Activated T-cell treated with anti-CD3 and anti-CD28 coated beads, Interleukin-2, amount 50 U/mL, for 1 hour (primary cell): ENCODE measurements at places on chromosomes 7 and 10.

DNA sequence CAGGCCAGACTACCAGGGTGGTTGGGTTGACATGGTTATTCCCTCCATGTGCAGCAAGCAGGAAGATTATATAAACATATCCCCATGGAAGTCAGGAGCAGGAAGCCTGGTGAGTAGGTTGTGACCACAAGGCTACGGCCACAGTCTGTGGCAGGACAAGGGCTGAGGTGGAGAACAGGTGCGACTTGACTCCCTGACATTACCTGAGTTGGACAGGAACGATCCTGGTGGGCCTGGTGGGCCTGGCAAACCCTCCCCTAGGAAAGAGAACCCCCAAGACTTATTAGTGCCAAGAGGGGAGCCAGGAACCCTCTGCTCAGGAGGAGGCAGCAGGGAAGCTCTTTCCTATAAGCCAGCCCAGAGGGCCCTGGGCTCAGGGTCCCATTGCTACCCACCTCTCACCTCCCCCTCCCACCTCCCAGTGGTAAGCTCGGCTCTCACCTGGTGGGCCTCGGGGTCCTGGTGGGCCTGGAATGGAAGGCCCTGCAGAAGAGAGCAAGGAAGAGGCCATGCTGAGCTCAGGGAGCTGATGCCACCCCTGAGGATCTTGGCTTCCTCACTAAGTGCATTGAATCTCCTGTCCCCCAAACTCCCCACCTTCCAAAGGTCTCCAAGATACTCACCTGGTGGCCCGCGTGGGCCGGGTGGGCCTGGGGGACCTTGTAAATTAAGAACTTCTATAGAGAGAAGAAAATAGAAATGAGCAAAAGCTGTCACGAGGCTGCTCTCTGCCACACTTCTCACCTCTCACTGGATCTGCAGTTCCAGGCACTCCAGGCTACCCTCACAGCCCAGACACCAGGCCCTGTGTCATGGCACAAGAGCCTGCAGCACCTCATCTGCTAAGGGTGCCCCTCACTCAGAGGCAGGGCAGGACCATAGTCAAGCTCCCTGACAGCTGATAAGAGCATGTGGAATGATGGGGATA, 44.6 kb downstream of the COL17A1 start:
- no peak for DNase-seq

GRCh38 chr10:126224967-126225671, 163.2 kb downstream of the ADAM12 start:
- no peak for DNase-seq

GRCh38 chr7:101747879-101748345, 69.5 kb upstream of the CUX1 start:
- no peak for DNase-seq

DNA sequence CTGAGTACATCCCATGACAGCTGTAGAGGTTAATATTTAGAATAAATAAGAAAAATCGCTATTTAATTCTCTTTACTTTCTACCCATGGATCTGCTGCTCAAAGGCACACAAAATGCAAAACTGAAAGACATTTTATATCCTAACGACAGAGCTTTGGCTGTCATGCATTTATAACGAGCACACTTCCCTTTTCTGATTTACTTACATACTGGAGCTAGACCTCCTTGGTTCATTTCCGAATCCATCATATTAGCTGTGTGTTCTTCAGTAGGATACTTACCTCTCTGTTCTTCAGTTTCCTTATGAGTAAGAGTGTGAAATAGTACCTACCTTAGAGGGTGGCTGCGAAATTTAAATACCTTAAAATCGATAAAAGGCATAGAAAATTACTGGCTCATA, 10.9 kb downstream of the CALCR start:
- DNase-seq: no peak

DNA sequence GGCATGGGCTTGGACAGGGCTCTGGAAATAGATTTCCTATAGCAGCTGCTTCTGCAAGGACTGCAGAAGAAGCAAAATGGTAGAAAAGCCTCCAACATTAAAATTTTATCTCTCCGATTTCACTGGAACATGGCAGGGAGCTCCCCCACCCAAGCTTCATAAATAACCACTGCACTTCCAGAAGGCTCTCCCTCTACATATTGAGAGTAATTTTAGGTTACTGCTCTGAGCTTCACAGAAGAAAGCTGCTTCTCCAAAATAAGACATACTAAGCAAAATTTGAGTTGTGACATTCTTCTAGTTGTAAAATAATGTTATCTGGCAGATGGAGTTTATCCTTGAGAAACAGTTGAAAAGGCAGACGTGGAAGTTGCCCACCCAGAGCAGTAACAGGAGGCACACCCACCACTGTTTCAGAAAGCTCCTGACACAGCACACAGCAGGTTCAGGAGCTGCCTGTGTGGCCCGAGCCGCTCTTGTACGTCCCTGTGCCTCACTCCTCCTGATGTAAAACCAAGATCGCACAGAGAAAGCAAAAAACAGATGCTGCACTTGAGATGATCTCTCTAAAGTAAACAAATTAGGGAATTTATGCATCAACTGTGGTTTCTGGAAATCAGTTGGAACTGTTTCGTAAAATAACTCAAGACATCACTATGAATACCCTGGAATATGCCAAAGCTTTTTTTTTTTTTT, 621.0 kb downstream of the PARD3 start:
- DNase-seq: no peak

DNA sequence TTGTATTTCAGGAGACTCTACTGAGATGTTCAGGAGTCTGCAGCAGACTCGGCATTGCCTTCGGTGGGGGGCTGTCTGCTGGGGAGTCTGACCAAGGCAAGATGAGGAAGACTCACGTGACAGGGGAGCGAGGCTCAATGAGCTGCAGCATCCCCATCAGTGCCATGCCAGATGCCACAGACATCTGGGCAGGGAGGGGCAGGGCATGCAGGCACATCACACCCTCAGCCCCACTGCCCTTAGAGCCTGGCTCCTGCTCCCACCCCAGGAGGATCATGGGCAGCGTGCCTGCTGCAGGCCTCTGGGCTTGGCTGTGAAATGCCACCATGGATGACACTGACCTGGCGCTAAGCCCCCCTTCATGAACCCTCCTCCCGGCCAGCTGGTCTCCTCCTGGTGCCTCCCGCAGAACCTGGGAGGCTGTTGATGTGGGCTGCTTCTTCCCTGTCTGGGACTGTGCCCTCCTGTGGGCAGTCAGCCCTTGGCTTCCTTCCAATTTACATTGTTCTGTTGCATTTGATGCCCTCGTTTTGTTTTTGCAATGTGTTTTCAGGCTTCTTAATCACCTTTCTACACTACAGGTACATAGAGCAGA, 235.0 kb downstream of the PAXIP1 start:
- no peak for DNase-seq

GRCh38 chr7:20331910-20332813, 1.5 kb downstream of the ITGB8 start:
- no peak for DNase-seq

DNA sequence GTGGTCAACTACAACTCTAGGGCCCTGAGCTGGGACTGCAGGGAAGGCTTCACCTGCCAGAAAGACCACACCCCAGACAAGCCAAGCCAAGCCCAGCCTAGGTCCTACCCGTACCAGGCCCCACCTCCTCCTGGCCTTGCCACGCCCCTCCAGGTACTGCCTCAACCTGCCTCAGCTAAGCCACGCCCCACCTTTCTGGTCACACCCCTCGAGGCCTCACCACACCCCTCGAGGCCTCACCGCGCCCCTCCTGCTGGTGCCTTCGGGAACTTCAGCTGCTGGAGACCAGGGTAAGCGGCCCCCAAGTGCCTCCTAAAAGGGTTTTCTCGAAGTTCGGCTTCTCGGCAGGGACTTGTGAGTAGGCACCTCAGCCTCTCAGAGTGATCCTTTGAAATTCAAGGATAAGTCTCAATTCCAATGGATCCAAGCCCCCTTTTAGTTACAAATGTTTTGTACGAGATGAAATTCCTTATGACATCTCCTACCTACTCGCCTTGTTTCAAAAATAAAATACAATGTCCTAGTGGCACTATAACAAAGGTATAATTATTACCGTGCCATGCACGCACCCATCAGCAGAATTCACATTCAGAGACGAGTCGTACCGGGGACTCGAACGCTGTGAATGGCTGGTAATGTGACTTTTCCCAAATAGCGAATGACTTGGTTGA, 171.2 kb downstream of the ARHGAP21 start:
- no peak for DNase-seq

GRCh38 chr7:2114052-2114451, 118.7 kb downstream of the MAD1L1 start:
- DNase-seq: no peak

DNA sequence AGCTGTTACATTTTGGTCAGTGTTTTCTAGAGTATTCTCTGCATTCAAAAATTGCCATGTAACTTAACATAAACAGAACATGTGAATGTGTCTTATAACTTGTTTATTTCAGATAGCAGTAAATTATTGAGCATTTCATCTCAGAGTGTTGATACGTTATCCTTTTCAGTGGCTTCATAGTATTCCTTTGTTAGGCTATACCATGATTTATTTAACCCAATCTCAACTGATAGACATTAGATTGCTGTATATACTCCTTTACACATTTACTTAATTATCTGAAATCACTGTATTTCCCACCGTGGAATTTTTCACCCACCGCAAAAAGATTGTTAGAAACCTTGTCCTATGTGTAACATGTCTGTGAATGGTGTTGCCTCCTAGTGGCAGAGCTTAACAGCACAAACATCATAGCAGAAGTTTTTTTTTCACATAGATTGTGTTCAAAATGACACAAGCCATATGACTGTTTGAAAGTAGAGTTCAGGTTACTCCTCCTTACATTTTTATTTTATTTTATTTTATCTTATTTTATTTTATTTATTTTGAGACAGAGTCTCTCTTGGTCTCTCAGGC, 21.4 kb downstream of the SLF2 start:
- no peak for DNase-seq

- peak; percentile 79 for DNase-seq
These were observed 50.4 kb downstream of the DNAJB6 start for GRCh38 chr7:157386979-157387800.

DNA sequence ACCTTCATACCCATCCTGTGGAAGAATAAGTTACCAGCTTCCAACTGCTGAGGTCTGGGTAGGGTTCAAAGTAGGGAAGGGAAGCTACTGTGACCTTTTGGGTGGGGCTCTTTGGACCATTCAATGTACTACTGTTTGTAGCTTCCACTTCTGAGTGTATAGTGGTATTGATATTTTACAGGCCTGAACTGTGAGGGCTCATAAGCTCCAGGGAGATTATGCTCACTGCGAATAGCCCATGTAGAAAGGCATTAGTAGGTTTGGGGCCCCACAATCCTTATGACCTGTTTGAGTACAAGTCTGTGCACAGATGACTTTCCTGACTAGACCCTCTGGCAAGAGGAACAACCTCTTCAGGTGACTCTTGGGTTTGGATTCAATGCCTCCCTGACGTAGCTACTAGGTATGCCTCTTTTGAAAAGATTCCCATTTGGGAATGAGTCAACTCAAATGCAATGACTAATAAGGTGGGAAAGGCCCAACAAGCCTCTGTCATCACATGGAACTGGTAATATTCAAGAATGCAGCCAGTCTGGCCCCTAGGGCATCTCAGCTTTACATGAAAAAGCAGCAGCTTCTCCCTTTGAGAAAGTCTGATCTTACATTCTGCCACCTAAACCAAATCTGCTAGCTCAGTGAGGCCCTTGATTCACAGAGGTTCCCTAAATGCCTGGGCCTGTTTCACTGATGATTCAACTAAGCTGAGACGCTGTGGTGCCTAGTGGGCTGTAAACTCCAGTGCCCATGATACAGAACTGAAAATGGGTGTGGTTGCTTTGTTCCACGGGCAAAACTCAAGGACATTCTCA, 79.8 kb downstream of the ABI1 start:
- no peak for DNase-seq

DNA sequence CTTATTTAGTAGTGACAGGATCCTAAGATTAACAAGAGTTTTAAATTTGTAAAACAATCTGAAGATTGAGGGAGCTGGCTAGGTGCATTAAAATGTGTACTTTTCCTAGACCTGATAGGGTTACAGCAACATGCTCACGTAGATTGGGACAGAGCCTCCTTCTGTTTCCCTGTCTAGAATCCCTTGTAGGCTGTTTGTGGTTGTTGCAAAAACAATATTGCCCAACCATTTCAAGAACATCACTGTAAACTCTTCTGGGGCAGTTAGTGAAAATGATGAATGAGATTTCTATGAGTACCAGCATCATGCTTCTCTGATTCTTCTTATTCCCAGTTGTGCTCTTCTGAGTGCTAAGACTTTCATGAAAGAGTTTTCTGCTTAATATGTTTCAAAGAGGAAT, 14.7 kb upstream of the CPED1 start:
- no peak for DNase-seq

- no peak for DNase-seq
These were observed 26.7 kb upstream of the CUX1 start for GRCh38 chr7:101790566-101791293.

- no peak for DNase-seq
These were observed 389.1 kb downstream of the PAXIP1 start for GRCh38 chr7:154613811-154614210.

DNA sequence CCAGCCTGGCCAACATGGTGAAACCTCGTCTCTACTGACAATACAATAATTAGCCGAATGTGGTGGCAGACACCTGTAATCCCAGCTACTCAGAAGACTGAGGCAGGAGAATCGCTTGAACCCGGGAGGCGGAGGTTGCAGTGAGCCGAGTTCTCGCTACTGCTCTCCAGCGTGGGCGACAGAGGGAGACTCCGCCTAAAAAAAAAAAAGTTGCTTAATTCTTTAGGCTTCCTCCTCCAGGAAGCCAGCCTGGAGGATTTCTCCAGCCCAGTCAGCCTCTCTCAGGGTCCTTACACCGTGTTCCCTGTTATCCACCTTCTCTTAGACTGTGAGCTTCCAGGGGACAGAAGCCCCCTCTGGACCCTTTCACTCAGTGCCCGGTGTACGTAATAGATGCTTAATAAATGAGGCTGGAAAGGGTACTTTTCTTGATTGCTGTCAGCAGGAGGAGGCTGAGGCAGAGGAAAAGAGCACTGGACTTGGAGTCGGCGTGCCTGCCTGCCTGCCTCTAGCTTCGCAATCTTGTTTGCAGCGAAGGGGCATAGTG, 16.4 kb upstream of the NODAL start:
- no peak for DNase-seq

DNA sequence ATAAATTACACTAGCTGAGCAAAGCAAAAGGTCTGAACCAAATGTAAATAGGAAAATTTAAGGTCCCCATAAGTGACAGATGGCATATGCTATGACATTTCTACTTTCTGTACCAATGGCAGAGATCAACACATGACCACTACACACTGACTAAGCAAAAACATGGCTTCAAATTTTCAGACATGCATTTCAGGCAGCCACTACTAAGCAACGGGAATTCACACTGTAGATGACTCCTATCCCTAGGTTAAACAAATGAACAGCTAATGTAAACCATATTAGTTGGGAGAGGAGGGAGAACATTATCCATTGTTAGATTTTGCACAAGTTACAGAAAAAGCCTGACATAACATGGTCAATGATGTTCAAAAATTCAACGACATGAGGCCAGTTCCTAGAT, 11.4 kb upstream of the KIF20B start:
- no peak for DNase-seq

GRCh38 chr10:3102720-3103427, 35.5 kb downstream of the PFKP start:
- no peak for DNase-seq

DNA sequence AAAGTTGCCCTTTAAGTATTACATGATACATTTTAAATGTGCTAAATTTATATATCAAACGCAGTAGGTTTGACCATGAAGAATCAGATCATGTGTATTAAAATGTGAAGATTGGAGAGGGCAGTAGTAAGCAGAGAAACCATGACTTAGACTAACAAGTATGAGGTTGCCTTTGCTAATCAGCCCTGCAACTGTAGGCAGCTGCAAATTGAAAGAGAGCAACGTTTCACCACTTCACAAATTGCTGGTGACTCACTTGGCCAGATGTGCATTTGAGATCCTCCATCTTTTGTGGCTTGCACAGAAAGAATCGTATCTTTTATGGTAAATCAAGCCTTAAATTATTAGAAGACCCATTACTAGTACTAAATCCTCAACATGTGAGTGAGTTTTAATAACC, 10.1 kb upstream of the SEMA3A start:
- no peak for DNase-seq
